ENCODE measurements at places on chromosomes 13 and 19.
A peak's percentile ranks its signal among the peaks of the same experiment; 100 is the strongest.

DNA sequence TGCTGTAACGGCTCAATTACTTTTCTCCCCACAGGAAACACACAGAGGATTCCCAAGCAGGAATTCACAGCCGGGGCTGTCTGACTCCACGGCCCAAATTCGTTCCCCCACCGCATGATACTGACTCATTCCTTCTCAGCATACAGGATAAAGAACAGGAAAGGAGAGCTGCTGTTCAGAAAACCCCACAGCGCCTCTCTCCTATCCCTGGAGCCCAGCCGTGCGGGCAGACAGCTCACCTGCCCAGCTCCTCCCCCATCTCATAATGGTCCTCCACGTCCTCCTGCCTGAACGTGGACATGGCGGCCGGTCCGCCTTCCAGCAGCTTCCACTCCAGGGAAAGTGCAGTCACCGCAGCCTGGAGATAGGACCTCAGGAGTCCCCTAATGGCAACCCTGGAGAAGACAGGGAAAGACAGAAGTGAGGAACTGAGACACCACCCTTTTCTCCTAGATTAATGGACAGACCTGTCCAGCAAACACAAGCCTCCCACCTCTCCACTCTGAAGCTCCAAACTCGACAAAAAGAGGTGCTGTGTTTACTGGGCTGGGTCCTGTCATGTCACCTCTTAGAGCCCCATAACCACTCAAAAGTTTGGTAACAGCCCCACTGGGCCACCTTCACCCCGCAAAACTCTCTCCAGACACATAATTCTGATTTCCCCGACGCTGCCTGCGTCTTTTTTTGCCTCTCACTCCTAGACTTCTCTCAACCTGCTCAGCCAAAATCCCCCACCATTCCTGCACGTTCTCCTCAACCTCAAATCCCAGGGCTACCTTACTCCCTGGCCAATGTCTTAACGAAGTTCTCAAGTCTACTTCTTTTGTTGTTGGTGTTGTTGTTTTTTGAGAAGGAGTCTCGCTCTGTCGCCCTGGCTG lies 1.2 kb downstream of the DAPK3 start:
- no peak for DNase-seq

- DNase-seq = no peak
Measured at GRCh38 chr19:1648459-1648849, 4.0 kb downstream of the TCF3 start.

GRCh38 chr19:18644196-18645034 lies 7.6 kb downstream of the KLHL26 start:
- no peak for DNase-seq

GRCh38 chr13:97120346-97120745 lies 101.8 kb upstream of the MBNL2 start:
- no peak for DNase-seq

DNA sequence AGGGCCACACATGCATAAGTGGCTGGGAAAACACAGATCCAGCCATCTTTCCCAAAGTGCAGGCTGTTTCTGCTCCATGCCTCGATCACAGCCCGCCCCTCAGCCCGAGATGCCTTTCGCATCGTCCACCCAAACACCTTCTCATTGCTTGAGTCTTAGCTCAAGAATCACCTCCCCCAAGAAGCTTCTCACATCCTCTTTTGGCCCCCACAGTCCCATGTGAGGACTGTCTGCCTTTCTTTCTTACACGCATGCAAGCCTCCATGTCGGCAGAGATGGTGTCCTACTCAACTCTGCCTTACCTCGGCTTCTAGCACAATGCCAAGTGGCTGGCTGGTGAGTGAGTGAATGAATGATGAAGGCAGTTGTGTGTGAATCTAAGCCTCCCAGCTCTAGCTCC lies 18.1 kb upstream of the GSX1 start:
- no peak for DNase-seq

GRCh38 chr19:53041366-53041765 lies 3.2 kb upstream of the ERVV-2 start:
- DNase-seq = no peak

- no peak for DNase-seq
Measured at GRCh38 chr13:39836038-39836437, 180.6 kb downstream of the COG6 start.

DNA sequence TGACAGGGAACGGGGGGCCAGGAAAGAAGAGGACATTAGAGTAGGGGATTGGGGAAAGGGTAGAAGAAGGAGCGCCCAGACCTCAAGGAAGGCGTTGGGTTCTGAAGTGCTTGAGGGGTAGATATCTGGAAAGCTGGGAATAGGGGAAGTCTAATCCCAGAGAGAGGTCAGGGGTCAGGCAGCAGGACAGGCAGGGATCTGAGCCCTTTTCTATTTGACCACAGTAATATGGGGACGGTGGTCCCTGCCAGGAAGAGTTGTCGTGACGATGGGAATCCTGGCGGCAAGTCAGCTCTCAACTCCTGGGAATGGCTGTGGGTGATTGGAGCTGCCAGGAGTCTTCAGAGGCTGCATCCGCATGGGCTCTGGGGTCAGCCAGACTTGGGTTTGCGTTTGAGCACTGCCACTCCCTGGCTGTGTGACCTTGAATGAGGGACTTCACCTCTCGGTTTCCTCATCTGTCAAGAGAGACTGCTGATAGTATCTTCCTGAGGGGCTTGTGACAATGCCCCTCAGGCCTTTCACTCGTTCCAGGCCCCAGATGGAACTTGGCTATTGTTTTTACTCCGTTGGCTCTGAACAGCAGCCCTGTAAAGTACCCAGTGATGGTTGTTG lies 1.3 kb downstream of the AP2A1 start:
- no peak for DNase-seq

DNA sequence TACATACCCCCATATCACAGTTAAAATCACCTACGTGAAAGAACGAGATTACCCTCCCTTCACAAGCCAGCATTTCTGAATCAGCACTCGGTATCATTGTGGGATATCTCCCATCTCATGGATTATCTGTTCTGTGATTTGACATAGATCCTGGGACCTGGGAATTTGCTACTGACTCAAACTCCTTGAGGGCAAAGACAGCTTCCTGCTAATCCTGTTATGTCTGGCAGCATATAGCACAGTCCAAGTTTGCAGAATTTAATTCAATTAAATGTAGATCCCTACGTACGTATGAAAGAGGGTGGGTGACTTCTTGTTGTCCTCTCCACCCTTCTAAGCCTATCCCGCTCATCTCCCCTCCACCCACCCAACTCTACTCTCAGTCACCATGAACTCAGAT lies 476.5 kb downstream of the KLF5 start:
- no peak for DNase-seq

- DNase-seq = no peak
Measured at GRCh38 chr13:50780201-50781015, 63.1 kb downstream of the DLEU7 start.

GRCh38 chr19:18280247-18281081 lies 958 bp downstream of the JUND start:
- peak; percentile 83 for DNase-seq
